ENCODE measurements at places on chromosomes 1 and 21.

- no peak for DNase-seq
These were observed 145.0 kb upstream of the ZC3H11B start for GRCh38 chr1:219757890-219758289.

DNA sequence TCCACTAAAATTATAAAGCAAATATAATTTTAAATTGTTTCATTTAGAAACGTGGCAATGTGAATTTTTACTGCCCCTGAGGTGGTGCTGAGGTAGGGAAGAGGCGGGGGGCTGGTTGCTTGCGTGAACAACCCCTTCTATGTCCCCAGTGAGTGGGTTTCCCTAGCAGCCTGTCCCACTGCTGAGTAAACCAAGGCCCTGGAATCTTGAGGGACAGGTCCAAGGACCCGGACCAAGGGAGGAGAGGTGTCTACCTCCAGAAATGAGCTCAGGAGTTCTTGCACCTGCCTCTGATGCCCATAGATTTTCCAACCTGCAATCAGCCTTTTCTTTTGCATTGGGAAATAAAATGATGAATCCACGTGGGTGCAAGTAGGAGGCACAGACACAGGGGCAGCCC lies 649 bp upstream of the LDLRAD1 start:
- DNase-seq: no peak

DNA sequence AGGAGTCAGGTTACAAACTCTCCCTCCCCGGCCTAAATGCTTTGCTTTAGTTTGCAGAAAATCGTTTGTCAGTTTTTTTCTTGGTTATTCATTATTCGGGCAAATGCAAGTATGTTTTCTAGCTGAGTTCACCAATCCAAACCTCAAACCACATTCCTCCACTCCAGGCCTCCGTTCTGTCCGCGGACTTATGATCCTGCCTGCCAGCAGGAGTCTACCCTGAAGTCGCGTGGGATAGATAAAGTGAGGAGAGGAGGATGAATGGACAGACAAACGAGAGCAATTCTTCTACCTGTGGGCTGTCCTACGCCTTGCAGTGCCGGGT lies 1.3 kb downstream of the ADAMTS1 start:
- no peak for DNase-seq

GRCh38 chr1:62364721-62365120 lies 45.5 kb upstream of the KANK4 start:
- no peak for DNase-seq

- DNase-seq: no peak
These were observed 109.1 kb downstream of the SLC45A1 start for GRCh38 chr1:8426996-8427395.

- no peak for DNase-seq
These were observed 14.7 kb upstream of the CITED4 start for GRCh38 chr1:40876891-40877290.

DNA sequence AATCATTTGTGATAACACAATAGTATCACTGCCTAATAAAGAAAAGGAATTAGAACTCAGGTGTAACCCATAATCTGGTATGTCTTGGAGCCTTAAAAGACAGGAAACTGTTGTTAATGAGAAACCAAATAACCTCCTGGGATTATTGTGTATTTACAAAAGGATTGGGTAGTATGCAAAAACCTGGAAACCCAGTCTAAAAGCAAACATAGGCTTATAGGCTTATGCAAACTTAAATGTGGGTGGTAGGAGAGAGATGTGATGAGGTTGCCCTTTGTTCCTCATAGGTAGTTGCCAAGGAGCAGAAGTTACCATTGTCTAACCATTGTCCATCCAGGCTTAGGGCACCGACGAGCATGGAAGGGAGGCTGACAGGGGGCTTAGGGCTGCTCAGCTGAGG lies 165.8 kb downstream of the AK5 start:
- no peak for DNase-seq

GRCh38 chr1:2248127-2248826 lies 20.2 kb downstream of the SKI start:
- no peak for DNase-seq

- peak; percentile 73 for DNase-seq
These were observed 20.9 kb upstream of the VPS13D start for GRCh38 chr1:12208764-12209494.

Measured in stimulated activated CD4-positive, alpha-beta T cell treated with anti-CD3 and anti-CD28 coated beads, TNF-alpha, amount 100 ng/mL, for 1 hour (primary cell).